NCI-H1417 (cell line): ENCODE measurements at places on chromosomes 1 and 21.

GRCh38 chr1:170803711-170804110 is 131.6 kb upstream of the MROH9 start:
- DNase-seq: no peak

DNA sequence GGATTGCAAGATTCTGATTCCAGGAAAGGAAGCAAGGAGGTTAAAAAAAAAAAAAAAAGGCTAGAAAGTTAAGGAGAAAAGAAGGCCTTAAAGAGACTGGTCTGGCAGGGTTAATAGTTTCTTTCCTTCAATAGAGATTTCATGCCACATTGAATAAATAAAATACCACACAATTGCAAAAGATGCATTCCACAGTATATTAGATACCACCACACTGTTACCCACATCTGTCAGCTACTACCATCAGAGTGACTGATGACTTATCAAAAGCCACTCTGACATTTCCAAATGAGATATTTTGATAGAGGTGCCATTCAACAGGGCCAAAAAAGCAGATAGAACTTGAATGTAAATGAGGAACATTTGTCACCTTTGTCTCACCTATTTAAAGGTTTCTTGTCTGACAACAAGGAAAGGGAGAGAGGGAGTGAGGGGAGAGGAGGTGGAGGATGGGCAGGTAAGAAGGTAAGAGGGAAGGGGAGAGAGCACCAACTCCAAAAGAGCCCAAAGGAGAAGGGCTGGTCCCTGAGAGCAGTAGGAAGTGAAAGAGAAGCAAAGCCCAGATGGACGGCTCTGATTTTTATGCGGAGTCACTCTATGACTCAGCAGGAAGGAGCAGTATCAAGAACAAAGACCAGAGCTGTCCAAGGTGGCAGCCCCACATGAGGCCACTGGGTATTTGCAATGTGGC is 38.3 kb downstream of the LRRN2 start:
- DNase-seq: no peak

GRCh38 chr1:90339811-90340210 is 344.9 kb downstream of the ZNF326 start:
- DNase-seq: no peak

- no peak for DNase-seq
Observed at GRCh38 chr1:157968508-157968907, 24.9 kb upstream of the KIRREL1 start.

GRCh38 chr21:37849506-37850102 is 66.7 kb downstream of the KCNJ6 start:
- DNase-seq: no peak

DNA sequence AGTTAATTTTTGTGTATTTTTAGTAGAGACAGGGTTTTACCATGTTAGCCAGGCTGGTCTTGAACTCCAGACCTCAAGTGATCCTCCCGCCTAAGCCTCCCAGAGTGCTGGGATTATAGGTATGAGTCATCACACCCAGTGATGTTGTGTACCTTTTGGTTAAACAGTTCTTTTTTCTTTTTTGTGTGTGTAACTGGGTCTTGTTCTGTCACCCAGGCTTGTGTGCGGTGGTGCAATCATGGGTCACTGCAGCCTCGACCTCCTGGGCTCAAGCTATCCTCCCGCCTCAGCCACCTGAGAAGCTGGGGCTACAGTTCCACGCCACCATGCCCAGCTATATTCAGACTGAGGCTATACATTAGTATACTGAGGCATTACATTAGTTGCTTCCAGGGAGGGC is 37.8 kb downstream of the GABPB2 start:
- DNase-seq: no peak

GRCh38 chr1:170731566-170732251 is 67.8 kb downstream of the PRRX1 start:
- DNase-seq: no peak

DNA sequence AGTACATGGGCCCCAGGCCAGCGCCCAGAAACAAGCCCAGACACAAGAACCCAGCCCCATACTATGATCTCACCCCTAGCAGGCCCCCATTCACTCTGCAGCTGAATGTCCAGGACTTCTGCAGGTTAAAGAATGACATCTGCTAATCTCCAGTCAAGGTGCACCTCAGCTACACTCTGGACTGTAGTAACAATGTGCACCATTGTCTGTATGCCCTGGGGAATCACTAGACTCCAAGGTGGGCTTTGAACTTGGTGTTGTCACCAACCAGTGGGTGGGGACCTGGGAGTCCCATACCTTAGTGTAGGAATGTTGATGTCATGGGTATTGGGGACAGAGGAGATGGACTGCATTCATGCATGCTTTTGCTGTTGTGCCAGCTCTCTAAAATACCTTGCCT is 10.3 kb downstream of the KCNE1 start:
- no peak for DNase-seq

- no peak for DNase-seq
Observed at GRCh38 chr1:242240691-242241090, 241.8 kb upstream of the MAP1LC3C start.

DNA sequence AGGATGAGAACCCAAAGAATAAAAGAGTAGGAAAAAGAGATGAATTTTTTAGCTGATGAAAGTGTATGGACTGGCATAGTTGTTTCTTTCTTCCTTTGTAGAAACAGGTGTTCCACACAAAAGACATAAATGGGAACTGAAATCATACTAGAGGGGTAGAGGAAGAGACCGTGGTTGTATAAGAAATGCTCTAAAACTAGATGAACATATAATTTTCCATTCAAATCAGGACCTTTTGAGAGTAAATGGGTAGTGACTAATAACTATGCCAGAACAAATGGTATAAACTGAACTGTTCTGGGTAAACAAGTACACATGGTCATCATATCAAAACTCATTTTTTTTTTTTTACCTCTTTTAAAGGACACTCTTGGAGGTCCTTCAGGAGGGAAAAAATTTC is 344.2 kb downstream of the VAV3 start:
- DNase-seq: no peak

- DNase-seq: no peak
Observed at GRCh38 chr1:14103878-14104430, 404.0 kb downstream of the PRDM2 start.

DNA sequence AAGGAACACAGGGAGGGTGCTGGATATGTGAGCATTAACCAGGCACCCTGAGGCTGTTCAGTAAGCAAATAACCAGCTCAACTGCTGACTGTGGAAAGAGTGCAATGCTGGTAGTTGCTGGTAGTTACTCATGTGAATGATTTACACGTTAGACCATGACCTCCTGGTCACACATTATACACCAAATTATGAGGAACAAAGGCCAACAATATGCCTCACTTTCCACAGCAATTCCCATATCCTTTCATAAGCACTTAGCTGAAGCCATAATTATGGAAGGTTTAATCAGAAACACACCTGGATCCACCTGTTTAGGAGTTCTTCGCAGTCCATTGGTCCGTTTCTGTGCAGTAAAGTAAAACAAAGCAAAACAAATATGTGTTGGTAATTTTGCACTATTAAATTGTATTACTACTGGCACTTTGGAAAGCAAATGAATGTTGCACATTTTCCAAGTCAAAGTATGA is 281.8 kb downstream of the VAV3 start:
- DNase-seq: peak; percentile 93

DNA sequence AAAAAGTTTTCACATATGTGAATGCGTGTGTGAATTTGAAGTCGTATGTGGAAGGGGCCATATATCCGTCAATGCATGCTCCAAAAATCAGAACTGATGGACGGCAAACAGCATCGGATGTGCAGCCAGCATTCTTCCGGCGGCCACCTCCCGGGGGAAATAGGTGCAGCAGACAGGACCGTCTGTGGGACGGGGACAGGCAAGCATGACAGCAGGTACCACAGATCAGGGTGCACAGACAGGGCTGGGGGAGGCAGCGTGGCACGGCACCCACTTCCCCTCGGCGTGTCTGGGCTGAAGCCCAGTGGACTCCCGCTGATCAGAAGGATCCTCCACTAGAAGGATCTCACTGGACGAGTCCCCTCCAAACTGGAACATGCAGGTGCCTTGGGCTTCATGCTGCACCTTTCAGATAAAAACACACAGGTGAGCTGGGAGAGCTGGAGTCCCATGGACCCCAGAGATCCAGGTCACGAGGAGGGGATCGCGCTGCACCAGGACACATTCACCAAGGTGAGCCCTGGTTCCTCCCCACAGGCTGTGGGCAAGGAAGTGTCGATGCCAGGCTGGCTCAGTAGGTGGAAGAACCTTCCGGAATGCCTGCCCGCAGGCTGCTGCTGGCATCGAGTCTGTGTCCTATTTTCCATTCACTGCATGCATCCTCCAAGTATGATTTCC is 25.3 kb downstream of the PDE9A start:
- no peak for DNase-seq

DNA sequence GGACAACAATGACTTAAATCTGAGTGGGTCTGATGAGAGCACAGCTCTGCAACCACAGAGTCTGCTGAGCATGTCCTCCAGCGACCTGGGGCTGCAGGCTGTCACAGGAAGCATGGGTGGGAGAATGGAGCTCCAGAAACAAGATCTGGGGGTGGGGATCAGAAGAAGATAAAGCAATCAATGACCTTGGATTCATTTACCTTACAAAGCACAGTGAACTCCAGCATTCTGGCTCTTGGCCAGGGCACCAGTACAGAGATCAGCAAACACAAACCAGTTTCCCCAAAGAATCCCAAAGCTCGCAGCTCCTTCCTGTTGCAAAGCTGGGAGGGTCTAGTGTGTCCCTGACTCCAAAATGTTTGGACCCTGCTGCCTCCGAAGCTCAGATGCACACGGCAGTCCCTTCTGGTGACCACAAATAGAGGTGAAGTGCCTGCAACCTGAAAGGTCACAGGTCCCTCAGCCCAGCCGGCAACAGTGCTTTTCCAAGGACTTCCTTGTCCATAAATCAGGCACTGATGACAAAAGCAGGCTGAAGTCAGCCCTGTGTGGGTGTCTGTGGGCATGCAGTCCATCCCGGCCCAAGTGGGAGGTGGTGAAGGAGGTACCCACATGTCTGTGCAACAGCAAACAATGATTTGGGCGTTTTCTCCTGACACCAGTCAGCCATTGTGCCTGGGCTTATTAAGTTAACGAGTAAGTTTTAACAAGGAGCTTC is 76.1 kb downstream of the SH3BGR start:
- DNase-seq: no peak

DNA sequence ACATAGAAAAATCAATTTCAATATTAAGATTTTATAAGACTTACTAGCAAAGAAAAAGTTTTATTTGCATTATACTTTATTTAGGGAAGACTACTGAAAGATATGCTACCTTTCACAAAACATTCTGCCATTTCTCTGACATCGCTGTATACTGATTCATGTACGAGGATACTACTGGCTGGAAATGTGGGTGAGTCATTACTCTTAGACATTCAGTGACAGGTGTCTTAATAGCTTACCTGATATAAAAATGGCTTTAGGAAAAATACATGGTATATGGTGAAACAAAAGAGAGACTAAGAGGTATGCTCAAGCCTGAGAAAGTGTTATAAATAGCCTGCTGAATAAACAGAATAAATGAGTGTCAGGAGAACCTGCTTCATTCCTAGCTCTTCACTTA is 73.0 kb upstream of the EXO1 start:
- no peak for DNase-seq

- DNase-seq: no peak
Observed at GRCh38 chr1:153818876-153819275, 43.7 kb downstream of the SLC27A3 start.

- DNase-seq: no peak
Observed at GRCh38 chr1:222928212-222928611, 113.4 kb downstream of the DISP1 start.

DNA sequence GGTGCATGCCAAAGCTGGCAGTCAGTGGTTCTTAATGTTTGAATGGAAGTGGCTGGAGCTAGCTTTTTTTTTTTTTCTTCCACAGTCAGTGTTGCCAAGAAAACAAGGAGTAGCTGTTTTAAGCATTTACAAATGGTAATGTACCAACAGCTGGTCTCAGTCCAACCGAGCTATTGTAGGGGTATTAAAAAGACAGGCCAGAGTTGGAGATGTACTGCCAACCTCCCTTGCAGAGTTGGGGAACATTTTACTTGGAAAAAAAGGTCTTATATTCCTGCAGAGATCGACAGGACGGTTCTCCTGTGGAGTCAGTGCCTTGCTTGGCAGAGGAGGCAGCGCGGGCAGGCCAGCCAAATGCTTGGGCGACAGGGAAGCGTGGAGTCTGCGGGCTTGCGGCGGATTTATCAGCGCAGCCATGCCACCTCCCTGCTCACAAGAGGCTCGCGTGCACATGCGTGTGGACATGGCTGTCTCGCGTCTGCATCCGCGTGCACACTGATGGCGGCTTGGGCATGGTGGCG is 338.1 kb downstream of the RPS6KC1 start:
- no peak for DNase-seq

DNA sequence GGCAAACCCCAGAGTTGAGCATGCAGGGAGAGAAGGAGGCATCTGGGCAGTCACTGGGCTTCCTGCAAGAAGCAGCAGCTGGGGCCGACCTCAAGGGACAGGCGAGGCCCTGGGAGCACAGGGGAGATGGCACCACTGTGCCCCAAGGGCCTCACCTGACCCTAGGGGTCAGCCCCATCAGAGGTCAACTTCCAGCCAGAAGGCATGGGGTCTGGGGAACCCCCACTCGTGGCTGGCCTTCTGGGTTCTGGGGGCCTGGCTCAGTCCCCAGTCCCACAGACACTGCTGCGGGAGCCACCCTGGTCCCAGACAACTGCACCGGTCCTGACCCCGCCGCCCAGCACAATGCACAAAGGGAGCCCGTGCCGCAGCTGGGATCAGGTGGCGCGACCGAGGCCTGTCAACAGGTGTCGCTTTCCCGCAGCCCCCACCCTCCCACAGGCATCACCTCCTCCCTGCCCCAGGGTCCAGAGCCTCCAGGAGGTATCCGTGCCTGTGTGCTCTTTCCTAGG is 6.2 kb downstream of the WNT9A start:
- no peak for DNase-seq

DNA sequence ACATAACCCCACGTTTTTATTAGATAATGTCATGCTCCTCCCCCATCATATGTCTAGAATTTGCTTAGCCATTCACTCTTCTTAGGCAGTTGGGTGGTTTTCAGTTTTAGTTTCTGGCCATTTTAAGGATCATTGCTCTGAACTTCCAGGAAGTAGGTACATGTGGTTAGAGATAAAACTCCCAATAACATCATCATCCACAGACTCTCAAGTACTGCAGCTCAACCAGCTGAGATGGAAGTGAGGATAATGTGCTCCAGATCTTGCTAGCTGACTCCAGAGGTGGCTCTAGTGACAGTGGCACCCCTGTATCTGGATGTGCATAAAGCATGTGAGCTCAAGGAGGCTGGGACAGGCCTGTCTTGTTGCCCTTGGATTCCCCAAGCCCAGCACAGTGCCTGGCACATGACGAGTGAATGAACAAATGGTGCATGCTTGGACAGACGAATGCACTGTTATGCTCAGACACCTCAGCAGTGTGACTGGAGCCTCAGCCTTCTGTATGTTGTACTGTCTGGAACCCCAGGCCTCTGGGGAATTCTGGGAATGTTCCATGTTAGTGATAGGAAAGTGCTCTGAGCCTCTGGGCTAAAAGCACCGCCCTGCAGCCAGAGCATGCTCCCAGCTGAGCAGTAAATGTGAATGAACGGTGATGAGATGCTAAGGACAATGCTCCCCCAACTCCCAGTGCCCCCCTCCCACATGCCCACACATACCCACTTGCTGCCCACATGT is 16.4 kb upstream of the KCNN3 start:
- no peak for DNase-seq
